ENCODE measurements at places on chromosomes 11 and 22.

- DNase-seq = peak; percentile 46
These were observed at the start of gene MMP11 for GRCh38 chr22:23772649-23773473. Gene MMP11, plus strand, starts transcription at chr22:23772849. Its CDS starts 22 bp downstream, at chr22:23772871.

DNA sequence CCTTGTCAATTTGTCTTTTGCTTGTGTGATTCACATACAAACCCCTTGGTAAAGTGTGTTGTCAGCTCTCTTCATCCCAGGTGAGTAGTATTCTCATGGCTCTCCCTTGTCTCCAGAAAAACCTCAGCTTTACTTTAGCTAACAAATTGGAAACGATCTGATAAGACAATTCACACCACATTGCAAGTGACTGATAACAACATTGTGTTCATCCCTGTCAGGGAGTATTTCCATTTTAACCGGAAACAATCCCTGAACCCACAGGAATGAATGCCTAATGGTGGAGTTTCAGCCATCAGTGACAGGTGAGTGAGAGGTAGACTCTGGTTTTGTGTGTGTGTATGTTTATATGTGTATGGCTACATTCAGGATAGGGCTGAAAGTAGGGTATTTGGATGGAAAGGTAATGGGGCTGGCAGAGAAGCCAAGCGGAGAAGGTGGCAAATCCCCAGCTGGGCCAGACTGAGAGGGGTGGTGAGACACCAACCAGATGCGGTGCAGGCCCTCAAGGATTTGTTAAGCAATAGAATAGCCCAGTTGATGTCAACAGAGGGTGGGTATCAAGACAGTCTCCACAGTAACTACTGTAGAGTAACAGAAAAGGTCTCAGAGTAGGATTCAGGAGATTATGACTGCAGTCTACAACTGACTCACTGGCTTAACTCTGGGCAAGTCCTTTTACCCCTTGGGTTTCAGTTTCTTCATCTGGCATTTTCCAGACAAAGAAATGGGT lies 7.6 kb downstream of the LRRC51 start:
- no peak for DNase-seq

DNA sequence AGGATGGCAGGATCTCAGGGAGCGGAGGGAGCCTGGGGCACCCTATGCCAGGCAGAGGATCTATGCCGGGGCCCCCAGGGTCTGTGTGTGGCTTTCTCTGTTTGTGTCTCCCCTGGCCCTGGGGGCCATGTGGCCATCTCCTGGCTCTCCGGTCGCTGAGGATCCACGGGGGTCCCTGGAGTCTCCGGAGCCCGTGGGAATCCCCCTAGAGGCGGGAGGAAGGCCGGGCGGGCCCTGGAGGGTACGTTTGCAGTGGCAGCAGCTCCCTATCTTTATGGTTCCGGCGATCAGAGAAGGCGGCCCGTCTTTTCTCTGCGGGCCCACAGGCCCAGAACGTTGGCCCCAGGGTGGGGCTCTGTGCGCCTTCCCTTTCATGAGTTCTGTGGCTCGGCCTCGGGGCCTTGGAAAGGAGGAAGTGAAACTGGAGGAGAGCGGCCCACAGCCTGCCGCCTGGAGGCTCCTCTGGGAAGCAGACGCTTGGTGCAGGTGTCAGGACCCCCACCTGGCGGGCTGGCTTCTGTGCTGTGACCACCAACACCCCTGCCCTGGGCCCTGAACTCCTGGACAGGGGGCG lies 82.1 kb downstream of the KCNQ1 start:
- no peak for DNase-seq

- peak; percentile 81 for DNase-seq
These were observed at the start of gene ZW10 for GRCh38 chr11:113773416-113774173. Gene ZW10, minus strand, starts transcription at chr11:113773692. Its CDS starts 26 bp downstream, at chr11:113773666.

- DNase-seq = no peak
These were observed 298.0 kb upstream of the ZC3H12C start for GRCh38 chr11:109795234-109795633.

DNA sequence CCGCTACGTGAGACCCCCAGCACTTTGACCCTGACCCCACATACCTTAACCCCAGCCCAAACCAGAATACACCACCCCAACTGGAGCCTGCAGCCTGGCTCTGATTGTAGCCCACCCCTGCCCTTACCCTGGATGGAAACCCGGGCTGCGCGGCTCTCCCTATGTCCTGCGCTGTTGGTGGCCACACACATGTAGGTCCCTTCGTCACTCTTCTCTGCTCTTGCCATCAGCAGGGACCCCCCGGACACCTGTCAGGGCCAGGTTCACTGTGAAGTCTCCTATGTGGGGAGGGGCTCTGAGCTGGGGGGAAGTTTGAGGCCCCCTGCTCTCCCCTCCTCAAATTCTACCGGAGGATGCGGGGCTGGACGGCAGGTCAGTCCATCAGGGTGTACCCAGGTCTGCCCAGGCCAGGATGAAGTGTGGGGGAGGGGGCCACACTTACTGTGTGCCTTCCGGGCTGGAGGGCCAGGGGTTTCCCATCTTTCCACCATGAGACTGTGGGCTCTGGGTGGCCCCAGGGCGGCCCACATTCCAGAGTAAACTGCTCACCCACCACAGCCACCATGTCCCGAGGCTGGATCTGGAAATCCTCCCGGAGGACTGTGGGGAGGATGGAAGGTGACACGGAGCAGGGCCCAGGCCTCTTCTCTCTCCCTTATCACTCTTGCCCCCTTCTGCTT lies 1.5 kb downstream of the ROBO4 start:
- DNase-seq = no peak

DNA sequence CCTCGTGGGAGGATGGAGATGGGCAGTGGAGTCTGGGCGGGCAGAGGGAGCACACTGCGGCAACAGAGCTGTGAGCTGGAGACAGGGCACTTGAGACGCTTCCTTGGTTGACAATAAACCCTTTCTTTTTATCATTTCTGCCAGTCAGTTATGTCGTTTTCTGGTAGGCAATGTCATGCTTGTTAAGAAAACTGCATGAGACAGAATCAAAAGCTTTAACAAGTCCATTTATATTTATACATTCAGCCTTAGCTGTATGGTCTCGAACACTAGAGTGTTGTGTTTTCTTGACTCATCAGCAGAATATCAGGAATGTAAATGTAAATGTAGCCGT lies 31.9 kb downstream of the PPFIA1 start:
- DNase-seq = no peak

DNA sequence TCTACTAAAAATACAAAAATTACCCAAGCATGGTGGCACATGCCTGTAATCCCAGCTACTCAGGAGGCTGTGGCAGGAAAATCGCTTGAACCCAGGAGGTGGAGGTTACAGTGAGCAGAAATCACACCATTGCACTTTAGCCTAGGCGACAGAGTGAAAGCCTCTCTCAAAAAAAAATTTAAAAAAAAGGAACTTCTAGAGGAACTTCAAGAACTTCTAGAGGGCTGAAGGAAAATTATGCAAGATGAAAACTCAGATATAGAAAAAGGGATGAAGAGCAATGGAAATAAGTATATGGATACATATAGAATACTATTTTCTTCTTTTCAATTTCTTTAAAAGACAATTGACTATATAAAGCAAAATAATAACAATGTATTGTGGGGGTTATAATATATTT lies 51.2 kb upstream of the PRR5 start:
- no peak for DNase-seq

- no peak for DNase-seq
These were observed 597 bp downstream of the RPUSD4 start for GRCh38 chr11:126210871-126211235.

DNA sequence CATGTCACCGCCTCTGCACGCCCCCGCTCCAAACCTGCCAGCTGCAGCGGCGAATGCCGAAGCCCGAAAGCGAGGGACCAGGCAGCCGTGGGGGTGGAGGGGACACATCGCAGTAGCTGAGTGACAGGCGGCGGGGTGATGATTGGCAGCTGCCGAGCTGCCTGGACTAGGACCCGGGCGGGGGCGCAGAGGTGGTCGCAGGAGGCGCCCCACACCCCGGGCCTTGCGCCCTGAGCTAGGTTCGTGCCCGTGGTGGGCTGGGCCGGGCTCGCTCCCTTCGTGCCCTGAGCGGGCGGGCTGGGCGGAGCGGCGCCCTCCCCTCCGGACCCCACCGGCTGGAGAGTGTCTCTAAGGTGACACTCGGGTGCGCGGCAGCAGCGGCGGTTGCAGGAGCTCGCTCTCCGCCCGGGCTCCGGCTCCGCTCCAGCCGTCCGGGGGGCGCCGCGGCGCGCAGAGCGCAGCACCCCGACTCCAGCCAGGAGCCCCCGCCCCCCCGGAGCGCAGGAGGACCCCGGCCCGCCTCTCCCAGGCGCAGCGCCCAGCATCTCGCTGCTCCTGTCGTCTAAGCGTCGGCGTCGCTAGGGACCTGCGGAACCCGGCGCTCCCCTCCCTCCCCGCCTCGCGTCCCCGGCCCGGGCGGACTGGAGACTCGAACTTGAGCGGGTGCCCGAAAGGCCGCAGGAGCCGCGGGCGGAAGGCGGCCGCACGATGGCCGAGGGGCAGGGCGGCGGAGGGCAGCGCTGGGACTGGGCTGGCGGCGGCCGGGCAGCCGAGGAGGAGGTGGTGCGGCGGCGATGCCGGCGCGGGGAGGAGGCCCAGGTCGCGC lies 14.5 kb upstream of the DGKZ start:
- peak; percentile 17 for DNase-seq

- no peak for DNase-seq
These were observed 397.6 kb downstream of the BUD13 start for GRCh38 chr11:116375221-116375620.

DNA sequence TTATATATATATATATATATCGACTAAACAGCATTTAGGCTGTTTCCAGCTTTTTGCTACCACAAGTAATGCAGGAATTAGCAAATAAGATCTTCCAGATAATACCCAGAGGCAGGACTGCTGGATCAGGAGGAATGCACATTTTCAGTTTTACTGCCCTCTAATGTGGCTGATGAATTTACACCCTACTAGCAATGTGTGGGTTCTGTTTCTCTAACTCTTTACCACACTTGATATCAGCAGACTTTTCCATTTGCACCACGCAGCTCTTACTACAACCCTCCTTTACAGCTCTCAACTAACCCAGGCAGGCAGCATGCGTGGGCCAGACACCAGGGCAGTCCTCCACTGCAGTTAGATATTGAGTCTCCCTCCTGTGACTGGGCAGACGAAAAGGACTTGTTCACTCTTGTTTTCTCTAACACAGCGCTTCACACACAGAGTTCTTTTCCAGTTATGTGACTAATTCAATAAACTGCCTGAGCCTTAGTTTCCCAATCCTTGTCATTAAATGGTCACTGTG lies 67.7 kb downstream of the IGLL5 start:
- no peak for DNase-seq

DNA sequence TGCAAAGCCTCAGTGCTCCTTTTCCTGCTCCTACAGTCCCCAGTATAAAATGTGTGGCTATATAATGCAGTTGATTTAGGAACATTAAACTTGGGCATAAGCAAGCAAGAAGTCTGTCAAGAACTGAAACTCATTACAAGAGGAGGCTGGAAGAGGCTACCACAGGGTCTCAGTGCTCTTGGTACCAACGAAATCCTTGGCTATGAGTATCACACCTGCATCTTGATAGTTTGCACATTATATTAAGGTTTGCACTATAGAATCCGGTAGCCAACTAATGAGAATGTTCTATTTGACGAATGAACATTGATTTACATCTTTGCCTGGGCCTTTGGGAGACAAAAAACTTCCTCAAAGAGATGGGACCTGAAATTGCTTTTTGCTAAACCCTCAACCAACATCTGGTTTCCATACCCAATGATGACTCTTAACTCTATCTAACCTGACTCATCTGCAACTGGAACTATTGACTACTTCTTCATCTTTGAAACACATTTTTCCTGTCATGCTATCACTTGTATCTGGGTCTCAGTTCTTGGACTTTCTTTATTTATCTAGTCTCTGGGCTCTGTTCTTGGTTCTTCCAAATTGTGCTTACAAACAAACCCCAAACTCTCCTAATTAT lies 207.2 kb upstream of the CTSC start:
- no peak for DNase-seq

DNA sequence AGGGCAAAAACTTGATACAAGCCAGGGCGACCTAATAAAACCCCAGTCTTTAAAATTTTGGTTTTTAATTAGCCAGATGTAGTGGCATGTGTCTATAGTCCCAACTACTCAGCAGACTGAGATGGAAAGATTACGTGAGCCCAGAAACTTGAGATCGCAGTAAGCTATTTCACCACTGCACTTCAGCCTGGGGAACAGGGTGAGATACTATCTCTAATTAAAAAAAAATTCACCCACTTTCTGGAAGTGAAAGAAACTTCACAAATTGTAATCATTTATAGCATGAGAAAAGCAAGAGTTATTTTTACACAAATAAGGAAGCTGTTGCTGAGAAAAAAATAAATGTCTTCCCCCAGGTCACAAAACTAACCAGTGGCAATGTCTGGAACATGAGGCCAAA lies 882 bp upstream of the GLYATL2 start:
- no peak for DNase-seq

DNA sequence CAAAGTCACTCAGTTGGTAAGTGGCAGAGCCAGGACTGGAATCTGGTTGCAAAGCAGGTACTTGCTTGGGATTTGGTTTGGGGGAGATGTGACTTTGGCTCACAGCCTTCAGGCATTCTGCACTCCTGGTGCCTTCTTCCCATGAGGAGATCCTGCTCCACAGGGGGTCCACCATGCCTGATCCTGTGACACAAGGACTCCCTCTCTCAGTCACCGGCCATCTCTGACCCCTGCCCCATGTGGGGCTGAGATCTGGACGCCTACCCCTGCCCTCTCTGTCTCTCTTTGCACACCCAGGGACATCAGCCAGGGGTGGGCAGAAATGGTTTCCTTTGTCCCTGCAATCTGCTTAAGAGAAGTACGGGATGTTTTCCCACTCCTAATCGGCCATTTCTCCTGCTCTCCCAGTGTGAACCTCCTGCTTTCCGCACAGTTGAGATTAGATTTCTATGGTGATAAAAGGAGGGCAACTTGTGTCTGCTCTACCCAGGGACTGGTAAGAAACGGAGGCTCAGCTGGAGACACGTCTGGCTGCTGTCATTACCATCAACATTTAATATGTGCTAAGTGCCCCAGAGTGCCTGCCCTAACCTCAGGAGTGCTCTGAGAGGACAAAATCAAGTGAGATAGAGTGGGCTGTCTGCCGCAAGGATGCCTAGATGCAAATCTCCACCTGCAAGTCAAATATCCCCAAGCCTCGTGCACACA lies 11.1 kb upstream of the FXYD6 start:
- DNase-seq = no peak

DNA sequence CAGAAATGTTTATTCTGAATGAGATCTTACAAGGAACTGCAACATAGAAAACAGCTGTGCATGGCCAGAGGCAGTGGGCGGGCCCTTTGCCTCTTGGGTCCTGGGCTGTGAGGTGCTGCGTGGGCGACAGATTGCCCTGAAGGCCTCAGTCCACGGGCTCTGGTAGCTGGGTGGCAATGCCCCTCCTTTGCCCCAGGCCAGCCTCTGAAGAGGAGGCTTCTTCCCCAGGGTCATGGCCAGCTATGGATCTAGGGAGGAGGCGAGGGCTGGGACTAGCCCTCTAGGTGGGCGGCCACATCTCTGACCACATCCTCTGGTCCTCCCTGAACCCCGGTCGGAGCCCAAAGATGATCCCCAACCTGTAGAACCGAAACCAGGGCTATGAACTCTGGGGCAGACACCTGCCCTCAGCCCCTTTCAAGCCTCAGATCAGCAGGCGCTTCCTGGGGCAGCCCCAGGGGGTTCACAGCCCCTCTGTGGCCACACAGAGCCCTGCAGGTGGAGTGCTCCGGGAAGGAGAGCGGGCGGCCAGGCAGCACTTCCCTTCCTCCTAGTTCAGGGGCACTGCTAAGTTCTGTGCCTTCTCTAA lies 6.6 kb upstream of the CDC42BPG start:
- DNase-seq = no peak

Measured in NCI-H1930 (cell line).